Natural killer cell (primary cell): ENCODE measurements at places on chromosomes 16 and 17. TPM values are rescaled to one million over a fixed set of nuclear protein-coding genes. Genes with fewer than 3 reads are reported as not detected.
A peak's percentile ranks its signal among the peaks of the same experiment; 100 is the strongest.

DNA sequence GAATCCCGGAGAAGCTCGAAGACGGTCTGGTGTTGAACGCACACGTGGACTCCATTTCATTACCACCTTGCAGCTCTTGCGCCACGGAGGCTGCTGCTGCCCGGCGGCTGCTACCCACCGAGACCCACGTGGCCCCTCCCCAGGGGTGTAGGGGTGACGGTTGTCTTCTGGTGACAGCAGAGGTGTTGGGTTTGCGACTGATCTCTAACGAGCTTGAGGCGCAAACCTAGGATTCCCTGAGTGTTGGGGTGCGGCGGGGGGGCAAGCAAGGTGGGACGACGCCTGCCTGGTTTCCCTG is 1.7 kb upstream of the CBX4 start:
- no peak overlapping the region for H3K4me3 ChIP-seq
- no peak overlapping the region for H3K27ac ChIP-seq
- DNase-seq = peak; percentile 58
- peaks cover 85% of the 10 kb centered on the region for H3K4me1 ChIP-seq
- peaks cover 43% of the 10 kb centered on the region for H3K27me3 ChIP-seq

- H3K27ac ChIP-seq = no peak overlapping the region
- H3K36me3 ChIP-seq = no peaks in the 10 kb centered on the region
- peak overlapping the region; percentile 52 for H3K4me3 ChIP-seq
- H3K27me3 ChIP-seq = no peaks in the 10 kb centered on the region
These were observed 649 bp downstream of the GSE1 start for GRCh38 chr16:85613604-85614337.

DNA sequence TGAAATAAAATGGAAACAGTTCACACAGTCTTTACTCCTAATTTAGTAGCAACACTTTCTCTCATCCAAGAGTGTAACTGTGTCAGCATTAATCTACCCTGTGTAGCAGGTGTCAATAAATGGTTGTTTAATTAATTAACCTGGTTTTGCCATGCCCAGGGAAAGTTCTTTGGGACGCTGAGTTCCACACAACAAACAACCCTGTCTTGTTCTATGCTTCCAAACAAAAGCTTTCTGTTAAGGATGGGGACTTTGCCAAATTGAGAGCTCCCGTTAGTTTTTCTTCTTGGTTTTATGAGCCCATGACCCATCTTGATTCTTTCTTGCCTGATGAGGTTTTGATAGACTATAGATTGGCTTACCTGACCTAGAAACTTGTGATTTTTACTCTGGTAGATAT is 530.1 kb downstream of the KCNJ2 start:
- H3K27me3 ChIP-seq = no peaks in the 10 kb centered on the region
- no peaks in the 10 kb centered on the region for H3K36me3 ChIP-seq
- H3K4me1 ChIP-seq = no peaks in the 10 kb centered on the region
- no peak overlapping the region for H3K4me3 ChIP-seq
- DNase-seq = no peak

- no peaks in the 10 kb centered on the region for H3K27me3 ChIP-seq
- DNase-seq = no peak
- H3K36me3 ChIP-seq = no peaks in the 10 kb centered on the region
- H3K4me1 ChIP-seq = peaks cover 26% of the 10 kb centered on the region
- no peak overlapping the region for H3K4me3 ChIP-seq
These were observed 166.2 kb downstream of the SEC14L1 start for GRCh38 chr17:77306790-77307478.

GRCh38 chr17:45436625-45437464 is 4.2 kb upstream of the ARHGAP27 start:
- DNase-seq = no peak
- peaks cover 27% of the 10 kb centered on the region for H3K36me3 ChIP-seq
- H3K27me3 ChIP-seq = no peaks in the 10 kb centered on the region
- no peak overlapping the region for H3K4me3 ChIP-seq

GRCh38 chr17:9424071-9424640 is 151.5 kb downstream of the STX8 start:
- DNase-seq = no peak
- H3K27ac ChIP-seq = no peak overlapping the region
- no peaks in the 10 kb centered on the region for H3K36me3 ChIP-seq
- H3K4me1 ChIP-seq = no peaks in the 10 kb centered on the region
- no peaks in the 10 kb centered on the region for H3K27me3 ChIP-seq

- no peaks in the 10 kb centered on the region for H3K27me3 ChIP-seq
- H3K36me3 ChIP-seq = peaks cover 27% of the 10 kb centered on the region
- peaks cover 24% of the 10 kb centered on the region for H3K4me1 ChIP-seq
- H3K27ac ChIP-seq = no peak overlapping the region
These were observed 6.5 kb upstream of the CHD3 start for GRCh38 chr17:7882068-7882467.

DNA sequence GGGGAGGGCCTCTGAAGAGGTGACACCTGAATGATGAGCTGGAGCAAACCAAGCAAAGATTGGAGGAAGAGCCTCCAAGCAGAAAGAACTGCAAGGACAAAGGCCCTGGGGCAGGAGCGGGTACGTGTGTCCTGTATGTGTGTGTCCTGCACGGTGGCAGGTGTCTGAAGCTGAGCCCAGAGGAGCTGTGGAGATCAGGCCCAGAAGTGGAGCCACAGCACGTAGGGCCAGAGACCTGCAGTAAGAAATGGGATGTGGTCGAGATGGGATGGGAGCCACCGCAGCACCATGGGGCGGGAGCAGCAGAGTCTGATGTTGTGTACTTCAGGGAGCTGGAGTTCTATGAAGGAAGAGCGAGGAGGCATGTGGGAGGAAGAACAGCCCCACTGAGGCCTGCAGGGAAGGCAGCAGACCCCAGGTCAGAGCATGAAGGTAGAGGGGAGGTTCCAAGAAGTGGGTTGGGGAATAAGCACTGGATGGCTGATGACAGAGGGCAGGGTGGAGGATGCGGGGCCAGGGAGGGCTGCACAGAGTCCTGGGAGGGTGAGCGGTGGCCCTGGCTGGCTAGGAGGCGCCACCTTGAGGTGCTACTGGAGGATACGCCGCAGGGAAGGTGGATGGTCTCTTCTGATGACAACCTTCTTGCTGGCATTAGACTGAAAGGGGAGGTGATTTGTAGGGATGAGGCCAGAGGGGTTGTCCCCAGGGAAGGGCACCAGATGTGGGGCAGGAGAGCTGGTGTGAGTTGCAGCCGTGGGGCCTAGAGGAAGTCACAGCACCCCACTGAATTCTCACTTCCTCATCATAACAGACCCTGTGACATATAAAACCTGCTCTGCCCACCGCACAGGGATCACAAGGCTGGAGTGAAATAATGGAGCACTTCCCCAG is 10.6 kb upstream of the CETP start:
- H3K36me3 ChIP-seq = peaks cover 15% of the 10 kb centered on the region
- peak; percentile 73 for DNase-seq
- H3K4me1 ChIP-seq = peaks cover 15% of the 10 kb centered on the region
- H3K4me3 ChIP-seq = no peak overlapping the region

GRCh38 chr16:89550421-89551007 is 10.0 kb upstream of the RPL13 start:
- no peaks in the 10 kb centered on the region for H3K27me3 ChIP-seq
- no peak for DNase-seq
- no peak overlapping the region for H3K4me3 ChIP-seq
- no peaks in the 10 kb centered on the region for H3K4me1 ChIP-seq
- no peak overlapping the region for H3K27ac ChIP-seq

DNA sequence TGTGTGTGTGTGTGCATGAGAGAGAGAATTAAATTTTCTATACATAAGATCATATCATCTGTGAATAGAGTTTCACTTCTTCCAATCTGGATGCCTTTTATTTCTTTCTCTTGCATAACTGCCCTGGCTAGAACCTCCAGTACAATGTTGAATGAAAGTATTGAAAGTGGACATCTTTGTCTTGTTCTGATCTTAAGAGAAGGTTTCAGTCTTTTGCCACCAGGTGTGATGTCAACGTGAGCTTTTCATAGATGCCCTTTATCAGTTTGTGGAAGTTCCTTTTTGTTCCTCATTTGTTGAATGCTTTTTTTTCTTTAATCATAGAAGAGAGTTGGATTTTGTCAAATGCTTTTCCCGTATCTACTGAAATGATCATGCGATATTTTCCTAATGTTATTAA is 63.3 kb downstream of the RNF213 start:
- no peaks in the 10 kb centered on the region for H3K4me1 ChIP-seq
- DNase-seq = no peak
- no peak overlapping the region for H3K27ac ChIP-seq
- no peak overlapping the region for H3K4me3 ChIP-seq
- H3K27me3 ChIP-seq = no peaks in the 10 kb centered on the region

GRCh38 chr16:84737192-84738011 is 37.6 kb downstream of the USP10 start:
- H3K4me1 ChIP-seq = peaks cover 25% of the 10 kb centered on the region
- H3K27ac ChIP-seq = no peak overlapping the region
- no peaks in the 10 kb centered on the region for H3K27me3 ChIP-seq

DNA sequence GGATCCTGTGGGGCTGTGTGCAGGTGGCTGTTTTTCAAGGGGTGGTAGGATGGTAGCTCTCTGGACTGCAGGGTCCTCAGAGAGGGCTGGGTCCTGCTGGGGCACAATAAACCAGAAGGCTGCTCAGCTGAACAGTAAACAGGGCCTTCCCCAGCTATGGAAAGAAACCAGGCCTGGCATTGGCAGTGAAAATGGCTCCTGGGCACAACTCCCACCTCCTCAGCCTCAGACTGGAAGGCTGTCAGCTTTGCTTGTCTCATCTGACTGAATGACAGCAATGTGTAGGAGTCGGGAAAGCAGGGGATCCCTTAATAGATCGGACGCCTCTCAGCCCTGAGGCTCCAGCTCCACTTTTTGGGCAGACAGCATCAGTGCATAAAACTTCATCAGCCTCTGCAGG is 59.8 kb upstream of the NLRP1 start:
- H3K27me3 ChIP-seq = peaks cover 3% of the 10 kb centered on the region
- no peaks in the 10 kb centered on the region for H3K36me3 ChIP-seq
- DNase-seq = no peak
- no peaks in the 10 kb centered on the region for H3K4me1 ChIP-seq

GRCh38 chr17:8059131-8059530 is 20.3 kb downstream of the ALOX15B start:
- no peak overlapping the region for H3K27ac ChIP-seq
- H3K4me3 ChIP-seq = no peak overlapping the region
- no peaks in the 10 kb centered on the region for H3K36me3 ChIP-seq

TBX2 gene
- total RNA-seq = 0.23 TPM

ACSM3 gene
- 3.7 TPM for total RNA-seq

MGRN1 gene
- total RNA-seq = 105 TPM

C17orf78 gene
- total RNA-seq = not detected
